Activated CD4-positive, CD25-positive, alpha-beta regulatory T cell treated with anti-CD3 and anti-CD28 coated beads, Interleukin-2, amount 50 U/mL, for 16 hours (primary cell): ENCODE measurements at places on chromosomes 7 and 10.

DNA sequence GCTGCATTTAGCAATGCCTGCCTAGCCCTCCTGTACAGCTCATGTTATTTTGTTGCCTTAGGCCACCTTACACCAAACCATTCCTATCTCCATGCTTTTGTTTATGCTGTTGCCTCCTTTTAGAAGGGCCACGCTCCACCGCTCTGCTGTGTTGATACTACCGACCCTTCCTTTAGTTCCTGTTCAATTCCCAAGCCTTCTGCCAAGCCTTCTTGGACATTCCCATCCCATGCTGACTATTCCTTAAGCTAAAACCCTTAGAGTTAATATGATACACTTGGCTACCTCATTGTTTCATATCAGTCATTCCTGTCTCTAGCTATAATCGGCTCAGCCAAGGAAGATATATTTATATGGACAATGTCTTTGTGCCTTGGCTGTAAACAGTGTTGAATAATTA lies 705.5 kb downstream of the LRMDA start:
- DNase-seq: no peak

GRCh38 chr7:2869981-2870380 lies 25.9 kb upstream of the GNA12 start:
- no peak for DNase-seq

GRCh38 chr7:155741082-155741481 lies 71.2 kb downstream of the SHH start:
- DNase-seq: no peak

- peak; percentile 14 for DNase-seq
Measured at GRCh38 chr10:31099664-31100063, 68.0 kb upstream of the ZNF438 start.

DNA sequence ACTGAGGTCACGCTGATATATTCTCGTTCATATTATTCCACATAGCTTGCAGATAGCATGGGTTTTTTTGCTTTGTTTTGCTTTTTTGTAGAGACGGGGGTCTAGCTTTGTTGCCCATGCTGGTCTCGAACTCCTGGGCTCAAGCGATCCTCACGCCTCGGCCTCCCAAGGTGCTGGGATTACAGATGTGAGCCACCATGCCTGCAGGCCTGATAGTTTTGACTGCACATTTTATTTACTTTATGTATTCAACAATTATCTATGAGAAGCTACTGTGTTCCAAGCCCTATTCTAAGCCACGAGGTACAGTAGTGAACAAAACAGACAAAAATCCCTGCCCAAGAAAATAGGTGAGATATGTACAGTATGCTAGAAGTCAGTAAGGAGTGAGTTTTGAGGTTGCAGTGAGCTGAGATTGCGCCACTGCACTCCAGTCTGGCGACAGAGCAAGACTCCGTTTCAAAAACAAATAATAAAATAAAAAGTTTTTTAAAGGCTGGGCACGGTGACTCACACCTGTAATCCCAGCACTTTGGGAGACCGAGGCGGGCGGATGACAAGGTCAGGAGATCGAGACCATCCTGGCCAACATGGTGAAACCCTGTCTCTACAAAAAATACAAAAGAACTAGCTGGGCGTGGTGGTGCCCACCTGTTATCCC lies 1.3 kb upstream of the YWHAG start:
- DNase-seq: no peak

DNA sequence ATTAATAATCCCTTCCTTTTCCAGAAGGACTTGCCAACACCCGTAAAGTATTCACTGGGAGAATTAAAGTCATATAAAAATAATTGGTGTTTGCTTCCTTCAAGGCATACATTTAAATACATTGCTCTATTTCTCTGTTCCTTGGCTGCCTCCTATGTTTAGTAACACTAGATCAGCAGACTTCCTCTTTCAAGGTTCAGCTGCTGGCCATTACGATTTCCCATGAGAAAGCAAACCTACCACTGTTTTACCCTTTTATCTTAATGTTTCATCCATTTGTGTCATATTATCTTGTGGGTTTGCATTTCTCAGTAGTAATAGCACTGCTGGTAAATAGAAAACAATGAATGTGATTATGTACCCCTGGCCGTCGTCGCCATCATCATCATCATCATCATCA lies 313.8 kb upstream of the BMPER start:
- no peak for DNase-seq

- DNase-seq: no peak
Measured at GRCh38 chr7:13991791-13992595, 2.5 kb upstream of the ETV1 start.

DNA sequence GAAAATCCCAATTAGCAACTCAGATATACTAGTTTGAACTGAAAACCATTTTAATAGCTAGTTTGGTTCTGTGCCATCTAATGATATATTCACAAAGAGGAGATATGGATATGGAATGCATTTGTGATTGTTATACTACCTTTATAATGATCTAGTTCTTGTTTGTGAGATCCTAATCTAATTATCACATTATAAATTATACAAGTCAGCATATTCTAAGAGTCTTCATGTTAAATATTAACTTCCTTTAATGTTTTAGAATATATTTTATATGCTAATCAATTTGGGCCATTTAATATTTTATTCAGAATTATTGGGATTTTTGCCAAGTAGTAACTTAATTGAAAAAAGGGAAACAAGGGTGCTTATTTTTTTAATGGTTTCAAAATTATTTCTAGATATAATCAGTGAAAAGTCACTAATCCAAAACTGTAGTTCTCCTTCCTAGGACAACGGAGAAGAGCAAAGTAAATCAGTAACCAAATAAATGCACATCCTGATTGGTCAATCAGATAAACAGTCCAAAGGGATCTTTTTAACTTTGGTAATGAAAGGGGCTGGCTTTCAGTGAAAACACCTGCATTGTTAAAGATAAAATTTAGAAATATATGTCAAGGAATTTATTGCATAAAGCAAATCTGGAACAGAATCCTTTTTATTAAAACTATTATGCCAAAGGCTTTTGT lies 173.9 kb upstream of the MEOX2 start:
- DNase-seq: no peak

DNA sequence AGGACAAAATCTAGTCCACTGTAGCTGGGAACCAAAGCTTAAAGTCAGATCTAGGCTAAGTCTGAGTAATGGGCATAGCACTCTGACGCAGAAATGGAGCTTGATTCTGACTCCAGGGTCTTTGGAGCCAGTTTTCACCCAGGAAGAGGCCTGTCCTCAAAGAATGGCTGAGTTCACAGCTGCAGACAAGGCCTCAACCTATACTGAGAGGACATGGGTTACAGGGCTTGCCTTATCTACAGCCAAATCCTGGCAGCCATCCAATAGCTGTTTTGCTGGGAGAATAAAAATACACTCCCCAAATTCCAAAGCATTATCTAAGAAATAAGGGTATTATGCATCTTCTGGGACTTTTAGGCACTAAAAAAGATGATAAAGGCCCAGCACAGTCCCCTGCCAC lies 154.8 kb downstream of the RAPGEF5 start:
- no peak for DNase-seq

GRCh38 chr7:2645274-2645868 lies 13.6 kb downstream of the TTYH3 start:
- DNase-seq: no peak

GRCh38 chr10:133309720-133310398 lies 1.1 kb downstream of the ZNF511 start:
- no peak for DNase-seq

DNA sequence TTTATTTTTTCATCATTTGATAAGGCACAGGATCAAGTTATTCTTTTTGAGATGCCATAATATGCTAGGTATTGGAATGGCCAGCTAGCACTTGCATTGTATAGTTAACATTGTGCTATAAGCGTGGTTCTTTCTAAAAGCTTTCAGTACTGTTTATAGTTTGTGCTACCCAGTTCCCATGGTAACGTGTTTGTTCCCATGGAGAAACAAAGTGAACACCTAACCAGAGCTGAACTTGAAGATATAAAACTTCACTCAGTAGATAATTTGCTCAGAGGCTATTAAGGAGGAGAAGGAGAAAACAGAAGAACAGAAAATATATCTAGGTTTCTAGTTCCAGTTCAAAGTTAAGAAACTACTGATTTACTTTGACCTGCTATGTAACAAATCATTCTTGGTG lies 23.6 kb upstream of the ITGB8 start:
- no peak for DNase-seq

DNA sequence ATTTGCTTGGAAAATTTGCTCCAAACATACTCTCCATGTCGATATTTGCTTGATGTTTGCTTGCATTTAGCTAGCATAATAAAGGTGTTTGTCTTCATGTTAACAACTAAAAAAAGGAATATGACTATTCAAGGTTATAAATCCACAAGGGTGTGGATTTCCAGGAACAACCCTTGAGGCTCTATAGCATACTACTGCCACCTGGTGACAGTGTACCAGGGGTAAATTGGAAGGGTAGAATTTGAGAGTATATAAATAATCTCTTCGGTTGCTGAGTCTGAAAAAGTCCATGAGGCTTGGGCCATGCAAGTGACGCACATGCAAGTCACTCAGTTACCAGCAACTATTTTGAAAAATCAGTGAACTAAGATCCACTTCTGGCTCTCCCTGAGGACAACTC lies 68.4 kb downstream of the SLIT1 start:
- DNase-seq: no peak

DNA sequence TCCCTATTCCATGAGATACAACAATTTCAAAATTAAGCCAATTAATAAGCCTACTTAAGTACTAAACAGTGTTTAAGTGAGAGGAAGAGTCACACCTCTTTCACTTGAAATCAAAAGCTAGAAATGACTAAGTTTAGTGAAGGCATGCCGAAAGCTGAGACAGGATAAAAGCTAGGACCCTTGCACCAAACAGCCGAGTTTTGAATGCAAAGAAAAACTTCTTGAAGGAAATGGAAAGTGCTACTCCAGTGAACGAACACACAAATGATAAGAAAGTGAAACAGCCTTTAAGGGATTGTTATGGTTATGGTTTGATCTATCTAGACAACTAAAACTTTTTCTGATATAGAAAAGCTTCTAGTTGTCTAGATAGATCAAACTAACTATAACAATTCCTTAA lies 135.4 kb upstream of the KMT2E start:
- no peak for DNase-seq

- DNase-seq: no peak
Measured at GRCh38 chr10:60417901-60418300, 28.2 kb upstream of the ANK3 start.

GRCh38 chr10:80201608-80202141 lies 3.7 kb downstream of the ANXA11 start:
- no peak for DNase-seq

GRCh38 chr7:1883031-1883761 lies 213.1 kb downstream of the ELFN1 start:
- no peak for DNase-seq

GRCh38 chr7:108459922-108460551 lies 3.8 kb upstream of the NRCAM start:
- DNase-seq: no peak

DNA sequence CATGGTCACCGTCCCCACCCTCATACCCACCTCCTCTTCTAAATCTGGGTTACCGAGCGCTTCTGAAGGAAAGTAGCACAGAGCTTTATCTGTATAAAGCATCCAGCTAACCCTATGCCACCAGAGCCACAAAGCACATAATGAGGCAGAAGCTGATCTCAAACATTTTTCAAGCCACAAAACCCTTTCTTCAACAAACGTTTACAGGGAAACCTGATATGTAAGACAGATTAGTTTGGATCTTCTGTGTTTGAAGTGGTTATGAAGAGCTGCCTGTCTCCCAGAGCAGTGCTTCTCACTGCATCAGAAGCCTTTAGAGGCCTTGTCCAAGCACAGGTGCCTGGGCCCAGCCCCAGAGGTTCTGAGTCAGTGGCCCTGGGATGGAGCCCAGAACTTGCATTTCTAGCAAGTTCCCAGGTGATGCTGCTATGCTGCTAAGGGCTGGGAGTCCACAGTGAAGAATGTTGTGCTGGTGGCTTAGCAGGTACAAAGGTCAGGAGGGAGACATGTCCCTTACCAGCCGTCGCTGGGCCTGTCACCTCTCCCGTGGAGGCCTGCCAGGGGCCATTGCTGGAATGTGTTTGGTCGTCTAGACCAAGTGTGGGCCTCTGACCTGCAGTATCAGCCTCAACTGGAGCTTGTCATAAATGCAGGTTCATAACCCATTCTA lies 90.4 kb downstream of the TAF3 start:
- no peak for DNase-seq
